Activated CD4-positive, alpha-beta T cell treated with anti-CD3 and anti-CD28 coated beads for 36 hours (primary cell): ENCODE measurements at places on chromosomes 16 and 17.

GRCh38 chr17:74408262-74408661 is 23.6 kb upstream of the GPRC5C start:
- DNase-seq = no peak
- H3K27me3 ChIP-seq = no peaks in the 10 kb centered on the region
- H3K4me3 ChIP-seq = no peak overlapping the region
- no peaks in the 10 kb centered on the region for H3K4me1 ChIP-seq
- no peak overlapping the region for H3K27ac ChIP-seq

GRCh38 chr17:75776386-75777295 is 8.0 kb upstream of the UNK start:
- H3K36me3 ChIP-seq = peaks cover 45% of the 10 kb centered on the region
- H3K4me3 ChIP-seq = peak overlapping the region; percentile 98
- DNase-seq = peak; percentile 57
- H3K4me1 ChIP-seq = peaks cover 28% of the 10 kb centered on the region
- peak overlapping the region; percentile 83 for H3K27ac ChIP-seq

DNA sequence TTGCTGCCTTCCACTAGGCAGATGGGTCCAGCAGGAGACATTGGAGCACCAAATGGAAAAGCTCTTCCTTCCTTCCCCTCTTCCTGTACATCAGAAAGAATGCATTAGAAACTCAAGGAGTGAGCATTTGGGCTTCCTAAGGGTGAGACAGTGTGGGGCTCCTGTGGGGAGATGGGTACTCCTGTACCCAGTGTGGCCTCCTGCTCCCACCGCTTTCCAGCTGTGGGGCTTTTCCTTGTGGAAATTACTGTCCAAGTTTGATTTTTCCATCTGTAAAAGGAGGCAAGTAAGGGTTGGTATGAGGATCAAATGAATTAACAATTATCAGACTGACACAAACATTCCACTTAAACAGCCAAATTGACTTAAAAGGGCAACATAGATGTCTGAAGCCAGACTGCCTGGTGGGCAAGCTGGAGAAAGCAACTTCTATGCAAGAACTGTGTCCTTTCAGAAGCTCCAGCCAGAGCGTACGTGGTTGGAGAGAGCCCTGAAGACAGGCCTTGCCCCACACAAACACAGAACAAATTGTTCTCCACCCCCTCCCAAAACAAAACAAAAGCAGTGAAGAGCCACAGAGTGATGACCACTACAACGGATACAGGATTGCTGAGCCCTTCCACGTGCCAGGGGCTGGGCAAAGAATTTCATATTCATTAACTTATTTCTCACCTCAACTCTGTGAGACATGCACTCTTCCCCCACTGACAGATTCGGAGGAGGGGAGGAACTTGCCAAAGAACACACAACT is 23.1 kb upstream of the ALDH3A1 start:
- no peaks in the 10 kb centered on the region for H3K27me3 ChIP-seq
- H3K4me1 ChIP-seq = peaks cover 75% of the 10 kb centered on the region
- peaks cover 11% of the 10 kb centered on the region for H3K36me3 ChIP-seq
- no peak for DNase-seq

- H3K4me1 ChIP-seq = peaks cover 16% of the 10 kb centered on the region
- peak; percentile 53 for DNase-seq
- H3K4me3 ChIP-seq = no peak overlapping the region
- peaks cover 60% of the 10 kb centered on the region for H3K36me3 ChIP-seq
- H3K27ac ChIP-seq = peak overlapping the region; percentile 59
- no peaks in the 10 kb centered on the region for H3K27me3 ChIP-seq
These were observed 5.8 kb upstream of the RARA start for GRCh38 chr17:40303009-40303657.

DNA sequence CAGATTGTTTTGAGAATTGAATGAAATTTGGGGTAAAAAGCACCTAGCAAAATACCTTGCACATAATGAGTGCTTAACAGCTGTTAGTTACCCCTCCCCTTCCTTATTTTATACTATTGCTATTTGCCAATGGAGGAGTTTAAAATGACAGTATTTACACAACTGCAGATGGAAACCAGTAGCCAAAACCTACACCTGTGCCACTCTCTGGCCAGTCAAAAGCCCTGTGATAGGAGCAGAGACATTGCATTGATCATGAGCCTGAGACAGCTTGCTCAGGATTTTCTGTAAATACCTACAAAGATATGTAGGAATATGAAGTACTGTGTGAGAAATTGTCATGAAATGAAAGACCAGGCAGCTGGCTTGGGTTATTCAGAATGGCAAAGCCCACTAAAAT is 115.3 kb upstream of the HLF start:
- no peaks in the 10 kb centered on the region for H3K4me1 ChIP-seq
- H3K36me3 ChIP-seq = peaks cover 3% of the 10 kb centered on the region

DNA sequence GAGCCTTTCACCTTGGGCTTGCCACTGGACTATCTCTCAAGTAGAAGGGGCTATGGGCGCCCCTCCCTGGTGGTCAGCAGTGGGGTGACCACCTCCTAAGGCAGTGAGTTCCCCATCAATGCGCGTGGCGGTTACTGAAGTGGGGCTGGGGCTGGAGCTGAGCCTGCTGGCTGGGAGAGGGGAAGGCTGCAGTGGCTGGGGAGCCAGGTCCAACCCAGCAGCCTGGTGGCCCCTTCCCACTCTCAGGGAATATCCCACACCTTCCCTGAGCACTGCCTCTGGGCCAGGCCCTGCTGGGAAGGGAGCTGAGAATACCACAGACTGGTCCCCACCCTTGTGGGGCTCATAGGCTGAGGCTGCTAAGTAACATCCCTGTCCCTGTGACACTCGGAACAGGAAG is 19.8 kb upstream of the MPRIP start:
- no peaks in the 10 kb centered on the region for H3K36me3 ChIP-seq
- H3K4me1 ChIP-seq = peaks cover 3% of the 10 kb centered on the region
- no peak overlapping the region for H3K27ac ChIP-seq
- no peak for DNase-seq
- no peaks in the 10 kb centered on the region for H3K27me3 ChIP-seq

DNA sequence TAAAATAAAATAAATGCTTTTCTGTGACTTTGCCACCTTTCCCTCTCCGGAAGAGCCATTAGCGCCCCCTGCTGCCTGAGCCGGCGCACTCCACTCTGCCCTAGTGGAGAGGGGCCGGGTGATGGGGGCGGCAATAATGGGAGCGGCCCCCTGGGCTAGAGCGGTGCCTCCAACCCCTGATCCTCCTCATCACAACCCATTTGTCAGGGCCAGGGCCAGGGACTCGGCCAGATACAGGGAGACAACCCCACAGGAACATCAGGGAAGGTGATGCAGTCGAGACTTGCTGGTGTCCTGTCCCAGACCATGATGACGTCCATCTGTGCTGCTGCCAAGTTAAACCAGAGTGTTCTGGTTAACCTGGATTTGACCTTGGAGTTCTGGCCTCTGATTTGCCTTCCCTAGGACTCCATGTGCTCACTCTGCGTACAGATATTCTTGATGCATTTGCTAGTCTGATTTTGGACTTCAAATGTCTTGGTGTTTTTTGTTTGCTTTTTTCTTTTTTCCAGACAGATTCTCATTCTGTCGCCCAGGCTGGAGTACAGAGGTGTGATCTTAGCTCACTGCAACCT is 46.1 kb upstream of the BPTF start:
- no peaks in the 10 kb centered on the region for H3K36me3 ChIP-seq
- no peaks in the 10 kb centered on the region for H3K4me1 ChIP-seq
- no peaks in the 10 kb centered on the region for H3K27me3 ChIP-seq
- no peak overlapping the region for H3K4me3 ChIP-seq
- H3K27ac ChIP-seq = no peak overlapping the region

DNA sequence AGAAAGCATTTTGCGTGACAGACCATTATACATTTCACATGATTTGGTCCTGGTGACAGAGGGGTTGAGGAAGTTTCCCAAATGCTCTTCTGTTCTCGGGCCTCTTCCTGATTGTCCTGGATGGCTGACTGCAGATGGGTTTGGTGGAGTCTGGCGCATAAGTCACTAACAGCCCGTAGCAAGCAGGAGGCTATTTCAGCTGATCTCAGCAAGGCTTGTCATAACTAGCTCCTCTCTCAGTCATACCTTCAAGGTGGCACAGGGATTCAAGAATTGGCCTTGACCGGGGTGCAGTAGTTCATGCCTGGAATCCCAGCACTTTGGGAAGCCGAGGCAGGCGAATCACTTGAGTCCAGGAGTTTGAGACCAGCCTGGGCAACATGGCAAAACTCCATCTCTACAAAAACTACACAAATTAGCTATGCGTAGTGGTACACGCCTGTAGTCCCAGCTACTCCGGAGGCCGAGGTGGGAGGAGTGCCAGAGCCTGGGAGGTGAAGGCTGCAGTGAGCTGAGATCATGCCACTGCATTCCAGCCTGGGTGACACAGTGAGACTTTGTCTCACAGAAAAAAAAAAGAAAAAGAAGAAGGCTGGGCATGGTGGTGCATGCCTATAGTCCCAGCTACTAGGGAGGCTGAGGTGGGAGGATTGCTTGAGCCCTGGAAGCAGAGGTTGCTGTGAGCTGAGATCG is 68.9 kb upstream of the HAS3 start:
- H3K36me3 ChIP-seq = peaks cover 31% of the 10 kb centered on the region
- DNase-seq = no peak
- H3K27me3 ChIP-seq = no peaks in the 10 kb centered on the region
- H3K4me3 ChIP-seq = no peak overlapping the region
- H3K27ac ChIP-seq = no peak overlapping the region
- H3K4me1 ChIP-seq = no peaks in the 10 kb centered on the region

GRCh38 chr17:67438667-67439066 is 61.6 kb downstream of the PITPNC1 start:
- H3K27ac ChIP-seq = peak overlapping the region; percentile 44
- no peaks in the 10 kb centered on the region for H3K27me3 ChIP-seq
- peaks cover 5% of the 10 kb centered on the region for H3K36me3 ChIP-seq
- peaks cover 83% of the 10 kb centered on the region for H3K4me1 ChIP-seq
- H3K4me3 ChIP-seq = no peak overlapping the region

- no peak overlapping the region for H3K27ac ChIP-seq
These were observed 11.8 kb downstream of the CLEC10A start for GRCh38 chr17:7068268-7068667.

- H3K36me3 ChIP-seq = no peaks in the 10 kb centered on the region
- DNase-seq = no peak
- H3K4me3 ChIP-seq = no peak overlapping the region
These were observed 93.9 kb downstream of the GSG1L start for GRCh38 chr16:27969574-27969973.

GRCh38 chr16:27264151-27264550 is 4.4 kb downstream of the NSMCE1 start:
- H3K27ac ChIP-seq = no peak overlapping the region
- peaks cover 48% of the 10 kb centered on the region for H3K36me3 ChIP-seq
- peaks cover 58% of the 10 kb centered on the region for H3K4me1 ChIP-seq
- H3K27me3 ChIP-seq = no peaks in the 10 kb centered on the region
- H3K4me3 ChIP-seq = no peak overlapping the region

- DNase-seq = peak; percentile 72
- no peaks in the 10 kb centered on the region for H3K27me3 ChIP-seq
- H3K36me3 ChIP-seq = peaks cover 75% of the 10 kb centered on the region
- H3K4me3 ChIP-seq = peak overlapping the region; percentile 96
- peaks cover 60% of the 10 kb centered on the region for H3K4me1 ChIP-seq
- peak overlapping the region; percentile 98 for H3K27ac ChIP-seq
These were observed 317.6 kb downstream of the SEC14L1 start for GRCh38 chr17:77458202-77459017.

- no peak overlapping the region for H3K4me3 ChIP-seq
- H3K27ac ChIP-seq = no peak overlapping the region
- no peak for DNase-seq
- peaks cover 7% of the 10 kb centered on the region for H3K27me3 ChIP-seq
- H3K4me1 ChIP-seq = peaks cover 13% of the 10 kb centered on the region
- no peaks in the 10 kb centered on the region for H3K36me3 ChIP-seq
These were observed 3.3 kb upstream of the ABCA9 start for GRCh38 chr17:69064001-69064400.

GRCh38 chr16:83803811-83804210 is 4.0 kb upstream of the HSBP1 start:
- H3K27ac ChIP-seq = no peak overlapping the region
- peaks cover 6% of the 10 kb centered on the region for H3K36me3 ChIP-seq
- no peak for DNase-seq
- peaks cover 10% of the 10 kb centered on the region for H3K4me1 ChIP-seq
- peaks cover 5% of the 10 kb centered on the region for H3K27me3 ChIP-seq

GRCh38 chr16:86534779-86535615 is 20.0 kb downstream of the MTHFSD start:
- no peaks in the 10 kb centered on the region for H3K4me1 ChIP-seq
- no peak overlapping the region for H3K27ac ChIP-seq
- no peak overlapping the region for H3K4me3 ChIP-seq

- peaks cover 25% of the 10 kb centered on the region for H3K4me1 ChIP-seq
- no peaks in the 10 kb centered on the region for H3K27me3 ChIP-seq
- no peak overlapping the region for H3K4me3 ChIP-seq
- H3K27ac ChIP-seq = no peak overlapping the region
- no peak for DNase-seq
- H3K36me3 ChIP-seq = peaks cover 34% of the 10 kb centered on the region
These were observed 31.4 kb upstream of the GHDC start for GRCh38 chr17:42225646-42226045.

GRCh38 chr17:1304962-1305563 is 25.6 kb downstream of the TRARG1 start:
- no peak overlapping the region for H3K4me3 ChIP-seq
- H3K4me1 ChIP-seq = no peaks in the 10 kb centered on the region
- H3K27me3 ChIP-seq = peaks cover 3% of the 10 kb centered on the region
- no peaks in the 10 kb centered on the region for H3K36me3 ChIP-seq
- no peak for DNase-seq

GRCh38 chr17:1714427-1714979 is 4.3 kb upstream of the TLCD2 start:
- peak; percentile 56 for DNase-seq
- peaks cover 4% of the 10 kb centered on the region for H3K27me3 ChIP-seq
- H3K4me3 ChIP-seq = peak overlapping the region; percentile 86
- H3K36me3 ChIP-seq = no peaks in the 10 kb centered on the region

DNA sequence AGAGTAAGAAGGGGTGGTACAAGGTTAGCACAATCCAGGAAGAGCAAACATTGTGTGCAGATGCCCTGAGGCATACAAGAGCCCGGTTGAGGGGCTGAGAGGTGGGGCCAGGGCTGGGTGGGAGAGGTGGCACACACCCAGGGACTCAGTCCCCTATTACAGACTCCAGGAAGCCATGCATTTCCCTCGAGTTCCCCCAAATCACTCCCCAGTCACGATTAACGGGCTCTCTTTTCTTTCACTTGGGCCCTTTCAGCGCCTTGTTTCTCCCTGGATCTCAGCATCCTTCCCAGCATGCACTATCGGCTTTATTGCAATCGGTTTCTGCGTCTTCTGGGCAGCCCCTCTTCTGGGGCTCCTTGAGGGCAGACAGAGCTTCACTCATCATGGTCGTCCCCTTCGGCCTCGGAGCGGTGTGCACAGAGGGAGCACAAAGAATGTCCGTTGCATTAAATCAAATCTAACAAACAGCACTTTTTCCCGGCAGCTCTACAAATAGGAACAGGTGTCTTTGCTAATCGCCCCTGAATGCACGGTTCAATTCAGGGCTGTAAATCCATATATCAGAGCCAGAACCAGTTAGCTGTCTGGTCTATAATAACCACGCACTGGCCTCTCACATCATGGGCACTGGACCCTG is 184.6 kb upstream of the HSBP1 start:
- H3K4me1 ChIP-seq = no peaks in the 10 kb centered on the region
- H3K27ac ChIP-seq = no peak overlapping the region
- DNase-seq = no peak
- no peaks in the 10 kb centered on the region for H3K27me3 ChIP-seq
- no peaks in the 10 kb centered on the region for H3K36me3 ChIP-seq
